ENCODE measurements at places on chromosomes 4 and X.

GRCh38 chrX:154448484-154448883, 4.5 kb downstream of the FAM50A start:
- DNase-seq: no peak

DNA sequence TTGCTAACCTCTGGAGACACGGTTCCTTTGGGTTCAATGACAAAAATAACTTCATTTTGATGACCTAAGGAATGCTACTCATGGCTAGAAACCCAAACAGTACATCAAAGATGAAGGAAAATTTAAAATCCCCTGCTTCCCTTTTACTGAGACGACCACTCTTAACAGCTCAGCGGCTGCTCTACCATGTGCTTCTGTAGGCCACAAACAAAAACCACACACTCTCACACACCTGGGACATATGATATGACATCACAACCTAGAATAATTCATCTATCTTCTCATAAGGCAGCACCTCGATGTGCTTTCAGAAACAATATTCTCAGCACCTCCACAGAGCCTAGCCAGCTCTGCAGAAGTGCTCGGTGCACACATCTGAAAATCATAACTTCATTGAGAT, 34.7 kb downstream of the ABLIM2 start:
- DNase-seq: no peak

DNA sequence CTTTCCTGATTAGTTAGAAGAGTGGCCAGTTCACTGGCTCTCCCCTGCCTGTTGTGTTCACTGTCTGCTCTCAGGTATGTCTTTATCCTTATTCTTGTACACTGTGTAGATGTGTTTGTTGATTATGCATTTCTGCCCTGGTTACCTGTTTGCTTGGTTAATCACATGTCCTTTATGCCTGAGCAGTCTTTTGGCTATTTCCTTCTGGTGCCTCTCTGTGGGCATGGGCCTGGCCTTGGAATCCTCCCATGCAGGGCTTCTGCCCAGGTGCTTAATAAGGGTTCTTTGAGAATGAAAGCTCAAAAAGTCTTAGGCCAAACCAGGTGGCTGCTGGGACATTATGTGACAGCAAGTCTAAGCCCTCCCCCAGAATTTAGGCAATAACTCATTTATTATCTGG, 26.5 kb downstream of the OTUD6A start:
- no peak for DNase-seq

- no peak for DNase-seq
Observed at GRCh38 chrX:153455571-153455970, 9.7 kb upstream of the TREX2 start.

GRCh38 chr4:82705169-82705927, 93.2 kb downstream of the SCD5 start:
- no peak for DNase-seq

- DNase-seq: no peak
Observed at GRCh38 chr4:818106-818921, 7.6 kb downstream of the CPLX1 start.

DNA sequence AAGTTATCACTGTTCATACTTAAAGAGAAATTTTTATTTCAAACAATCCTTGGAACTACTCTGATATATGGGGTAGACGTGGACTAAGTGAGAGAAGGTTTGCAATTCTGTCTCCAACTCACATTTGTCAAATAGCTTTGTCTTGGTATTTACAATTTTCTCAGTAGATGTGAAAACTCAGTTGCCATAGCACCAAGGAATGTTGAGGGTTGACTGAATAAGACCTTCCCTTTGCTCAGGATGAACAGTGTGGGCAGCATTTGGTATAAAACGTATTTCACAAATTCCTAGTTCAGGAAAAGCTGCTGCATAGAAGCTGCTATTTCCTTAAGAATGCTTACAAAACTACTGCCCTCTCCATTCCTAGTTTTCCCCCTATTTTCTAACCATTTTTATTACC, 399.5 kb downstream of the NKX6-1 start:
- no peak for DNase-seq

GRCh38 chrX:40778861-40779575, 43.7 kb upstream of the MED14 start:
- DNase-seq: no peak

DNA sequence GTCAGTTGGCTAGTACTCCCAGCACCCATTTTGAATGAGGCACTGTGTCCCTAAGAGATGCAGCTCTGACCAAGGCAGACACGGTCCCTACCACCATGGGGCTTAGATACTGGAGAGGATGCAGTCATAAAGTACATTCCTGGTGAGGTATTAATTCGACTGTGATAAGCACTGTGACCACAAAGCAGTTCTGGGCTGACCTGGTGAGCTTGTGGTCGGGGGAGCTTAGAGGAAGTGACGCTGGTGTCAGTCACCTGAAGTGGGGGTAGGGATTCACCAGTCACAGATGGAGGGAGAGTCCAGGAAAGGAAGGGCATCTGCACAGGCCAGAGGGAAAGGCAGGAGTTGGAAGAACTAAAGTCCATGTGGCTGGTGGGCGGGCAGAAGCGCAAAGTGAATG, 15.8 kb upstream of the CLTRN start:
- DNase-seq: no peak

DNA sequence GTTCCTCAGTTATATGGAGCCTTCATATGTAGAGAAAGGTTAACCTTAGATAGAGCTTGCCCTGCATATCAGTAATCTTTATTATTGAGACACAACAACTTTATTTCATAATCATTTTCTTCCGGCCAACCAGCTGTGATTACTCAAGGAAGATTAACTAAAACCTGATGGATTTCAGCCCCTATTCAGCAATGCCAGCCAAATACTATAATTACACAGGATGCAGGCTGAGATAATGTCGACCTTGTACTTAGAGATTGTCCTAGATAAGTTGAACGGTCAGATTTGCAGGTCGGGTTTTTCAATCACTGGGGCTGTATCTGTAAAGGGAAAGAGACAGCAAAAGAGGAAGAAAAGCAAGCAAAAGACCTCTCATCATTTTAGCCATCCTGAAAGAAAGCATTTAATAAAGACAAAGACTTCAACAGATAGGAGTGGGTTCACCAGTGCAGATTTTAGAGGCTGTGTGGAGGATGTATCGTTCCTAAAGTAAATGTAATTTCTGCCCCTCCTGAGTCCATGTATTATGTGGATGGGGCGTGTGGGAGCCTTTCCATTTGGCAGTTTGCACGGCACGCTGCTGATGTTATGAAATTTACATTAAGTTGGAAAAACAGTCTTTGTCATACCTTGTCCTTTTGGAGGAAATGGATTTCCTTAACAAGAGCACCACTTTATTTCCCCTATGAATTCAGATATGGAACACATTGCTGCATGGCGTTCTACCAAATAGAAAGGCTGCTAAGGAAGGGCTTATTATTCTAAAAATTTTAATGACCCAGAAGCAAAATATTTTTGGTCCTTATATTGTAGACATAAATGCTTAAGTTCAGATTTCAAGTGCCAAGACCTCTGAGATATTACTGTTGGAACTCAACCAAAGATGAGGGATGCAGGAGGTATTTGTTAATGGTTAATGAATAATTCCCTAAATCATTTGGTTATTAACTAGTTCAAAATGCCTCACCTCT, 496.7 kb downstream of the SPRY1 start:
- no peak for DNase-seq

DNA sequence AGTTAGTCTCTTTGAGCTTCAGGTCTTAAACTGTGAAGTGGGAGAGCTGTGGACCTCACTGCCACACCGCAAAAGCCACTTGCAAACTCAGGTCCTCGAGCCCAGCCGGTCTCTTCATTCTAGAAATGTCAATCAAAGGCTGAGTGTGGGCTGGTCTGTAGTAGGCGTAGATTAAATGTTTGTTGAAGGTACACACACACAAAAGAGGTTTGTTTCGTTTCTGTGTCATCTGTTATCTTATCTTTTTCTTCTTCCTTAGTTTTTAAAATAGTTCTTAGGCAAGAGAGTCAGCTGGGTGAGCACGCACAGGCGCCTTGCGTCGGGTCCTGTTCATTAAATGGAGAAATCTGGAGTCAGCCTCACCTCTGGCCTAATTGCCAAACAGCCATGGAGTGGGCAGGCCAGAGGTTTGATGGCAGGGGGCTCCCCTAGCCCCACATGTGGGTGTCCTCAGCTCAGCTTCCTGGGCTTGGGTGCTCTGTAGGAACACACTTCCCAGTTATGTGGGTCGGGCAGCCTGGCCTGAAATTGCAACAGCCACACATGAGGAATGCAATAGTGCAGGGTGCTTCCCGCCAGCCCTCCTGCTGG, 836 bp upstream of the PSAPL1 start:
- DNase-seq: no peak

DNA sequence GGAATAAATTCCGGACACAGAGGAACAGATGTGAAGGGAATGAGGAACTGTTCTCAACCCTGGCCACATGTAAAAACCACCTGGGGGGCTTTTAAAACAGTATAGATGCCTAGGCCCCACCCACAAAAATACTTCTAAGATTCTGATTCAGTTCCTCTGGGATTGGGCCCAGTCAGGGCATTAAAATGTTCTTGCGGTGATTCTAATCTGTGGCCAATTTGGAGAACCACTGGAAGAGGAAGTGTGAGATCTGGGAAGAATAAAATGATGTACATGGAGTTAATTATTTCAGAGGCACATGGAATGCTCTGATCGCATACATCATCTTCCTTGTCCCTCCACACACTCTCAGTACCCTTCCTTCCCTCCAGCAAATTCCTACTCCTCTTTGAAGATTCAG, 192.2 kb downstream of the APBB2 start:
- no peak for DNase-seq

GRCh38 chr4:75654905-75655304, 18.3 kb downstream of the G3BP2 start:
- DNase-seq: no peak

GRCh38 chrX:8823698-8824097, 22.5 kb upstream of the FAM9A start:
- no peak for DNase-seq

- DNase-seq: no peak
Observed at GRCh38 chr4:113907559-113907958, 71.9 kb downstream of the ARSJ start.

GRCh38 chr4:171397175-171397574, 416.0 kb upstream of the GALNTL6 start:
- no peak for DNase-seq

DNA sequence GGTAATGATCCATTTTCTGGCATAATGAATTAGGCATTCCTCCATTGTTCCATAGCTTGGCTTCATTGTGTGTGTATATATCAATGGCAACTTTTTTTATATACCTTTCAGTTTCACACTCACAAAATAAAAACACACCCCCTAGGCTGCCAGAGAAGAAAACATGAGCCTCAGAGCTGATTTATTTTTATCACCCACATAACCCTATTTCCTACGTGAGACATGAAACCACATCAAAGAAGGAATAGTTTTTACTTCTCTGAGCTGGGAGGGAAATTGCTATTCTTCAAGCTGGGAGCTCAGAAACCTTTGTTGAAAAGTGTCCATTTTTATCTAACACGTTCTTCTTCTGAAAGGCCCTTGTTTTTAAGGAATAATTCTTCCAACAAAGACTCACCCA, 126.7 kb upstream of the RAI2 start:
- DNase-seq: no peak

DNA sequence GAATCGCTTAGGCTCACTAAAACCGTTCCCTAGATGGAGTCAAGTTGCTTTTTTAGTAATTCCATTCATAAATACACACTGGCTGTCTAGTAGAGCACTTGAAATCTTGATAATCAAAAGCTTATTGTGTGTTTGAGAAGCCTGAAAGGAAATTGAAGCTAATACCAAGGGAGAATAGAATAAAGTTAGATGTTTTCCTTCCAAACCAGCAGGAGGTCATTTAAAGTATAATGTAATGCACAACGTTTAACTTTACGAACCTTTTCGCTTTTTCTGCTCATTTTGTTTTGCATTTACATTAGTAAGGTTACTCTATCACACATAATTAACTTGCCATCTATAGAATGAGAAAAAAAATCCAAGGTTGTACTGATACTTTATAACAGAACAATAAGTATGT, 440.9 kb downstream of the NKX6-1 start:
- no peak for DNase-seq

- DNase-seq: no peak
Observed at GRCh38 chrX:105314458-105314857, 94.0 kb upstream of the TEX13A start.

- no peak for DNase-seq
Observed at GRCh38 chr4:110869862-110870572, 247.1 kb upstream of the PITX2 start.

DNA sequence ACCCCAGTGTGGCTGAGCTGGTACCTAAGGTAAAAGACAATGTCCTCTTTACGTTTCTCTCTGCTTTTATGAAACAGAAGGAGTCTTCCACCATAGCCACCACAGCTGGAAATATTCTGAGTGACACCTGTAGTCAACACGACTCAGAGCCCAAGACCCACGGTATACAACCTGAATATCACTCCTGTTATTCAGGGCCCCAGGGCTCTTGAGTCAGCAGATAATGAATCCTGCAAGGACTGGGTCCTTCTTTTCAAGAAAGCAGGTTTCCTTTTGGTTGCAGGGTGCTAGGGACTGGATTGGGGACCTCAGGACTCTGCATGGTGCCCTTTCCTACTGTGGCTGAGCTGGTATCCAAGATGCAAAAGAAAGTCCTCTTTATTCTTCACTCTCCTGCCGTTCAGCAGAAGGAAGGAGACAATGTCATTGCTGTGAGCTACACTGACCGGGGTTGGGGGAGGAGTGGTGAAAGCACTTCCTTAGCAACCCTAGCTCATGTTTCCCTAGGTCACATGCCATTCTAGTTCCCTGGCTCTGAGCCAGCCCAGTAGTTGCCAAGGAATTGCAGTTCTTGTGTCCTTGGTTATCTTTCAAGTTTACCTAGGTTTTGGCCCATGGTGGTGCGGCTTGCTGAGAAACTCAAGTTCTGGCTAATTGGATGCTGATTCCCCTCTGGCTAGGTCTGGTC, 23.7 kb upstream of the UNC5C start:
- DNase-seq: no peak

GRCh38 chr4:42277291-42277690, 120.0 kb upstream of the SHISA3 start:
- no peak for DNase-seq

Measured in occipital lobe (tissue), 3 donors.